HuH-7.5 (cell line): ENCODE measurements at places on chromosomes 4 and X.

GRCh38 chr4:169675825-169676224, 55.4 kb downstream of the CLCN3 start:
- DNase-seq: no peak

- no peak for DNase-seq
These were observed 70.0 kb downstream of the NYX start for GRCh38 chrX:41516999-41517765.

DNA sequence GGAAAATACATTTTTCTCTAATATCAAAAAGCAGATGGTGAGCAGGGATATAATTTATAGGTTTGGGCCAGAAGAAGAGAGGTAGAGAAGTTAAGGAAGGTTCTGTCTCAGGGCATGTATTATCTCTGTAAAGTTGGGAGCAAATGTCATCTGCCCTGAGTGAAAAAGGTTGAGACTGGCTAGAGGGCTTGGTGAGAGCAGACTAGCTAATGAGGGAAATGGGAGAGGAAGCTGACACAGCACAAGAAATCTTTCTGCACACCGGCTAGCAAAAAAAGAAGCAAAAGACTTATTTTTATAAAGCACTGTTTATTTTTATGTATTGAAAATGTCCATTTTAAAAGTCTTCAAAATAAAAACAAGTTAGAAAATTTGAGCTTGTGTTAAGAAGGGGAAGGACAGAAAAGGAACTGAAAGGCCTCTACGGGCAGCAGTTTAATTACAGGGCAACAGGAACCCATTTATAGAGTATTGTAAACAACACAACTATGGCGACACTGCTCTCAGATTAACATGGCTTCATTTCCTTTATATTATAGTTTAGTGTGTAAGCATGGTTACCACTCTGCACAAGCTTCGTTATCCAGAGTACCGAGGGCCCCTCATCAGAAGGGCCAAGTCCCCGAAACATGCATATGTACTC, 17.4 kb downstream of the CD40LG start:
- DNase-seq: no peak

DNA sequence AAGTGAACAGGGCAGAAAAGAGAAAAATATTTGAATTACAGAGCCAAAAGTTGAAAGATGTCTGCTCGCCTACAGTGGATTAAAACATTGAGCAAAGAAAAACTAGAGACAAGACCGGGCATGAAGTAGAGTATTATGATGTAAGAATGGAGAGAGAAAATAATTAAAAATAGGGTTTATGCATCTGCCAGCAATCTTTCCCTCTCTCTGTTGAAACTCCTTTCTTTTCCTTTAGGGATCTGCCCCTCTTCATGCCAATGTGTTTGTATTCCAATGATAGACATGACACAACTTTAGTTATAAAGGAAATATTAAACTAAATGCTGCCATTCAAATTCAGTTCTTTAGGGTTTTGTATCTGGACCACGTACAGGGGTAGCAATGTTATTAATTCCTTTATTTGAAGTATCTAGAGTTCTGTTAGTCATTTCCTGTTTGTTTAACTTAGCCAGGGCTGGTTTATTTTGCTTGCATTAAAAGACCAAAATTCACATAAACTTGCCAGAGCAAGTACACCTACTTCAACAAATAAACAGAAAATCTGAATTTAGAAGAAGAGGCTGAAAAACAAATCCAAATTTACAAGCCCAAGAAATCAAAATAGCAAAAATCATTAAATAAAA, 202.6 kb downstream of the SPOCK3 start:
- DNase-seq: no peak

GRCh38 chr4:147138171-147138570, 192.5 kb upstream of the TTC29 start:
- no peak for DNase-seq

- DNase-seq: peak; percentile 12
These were observed 12.4 kb upstream of the NFXL1 start for GRCh38 chr4:47926667-47927258.

- no peak for DNase-seq
These were observed 9.8 kb downstream of the ATP8A1 start for GRCh38 chr4:42646999-42647541.

- no peak for DNase-seq
These were observed 924 bp upstream of the IRAK1 start for GRCh38 chrX:154020536-154021115.

DNA sequence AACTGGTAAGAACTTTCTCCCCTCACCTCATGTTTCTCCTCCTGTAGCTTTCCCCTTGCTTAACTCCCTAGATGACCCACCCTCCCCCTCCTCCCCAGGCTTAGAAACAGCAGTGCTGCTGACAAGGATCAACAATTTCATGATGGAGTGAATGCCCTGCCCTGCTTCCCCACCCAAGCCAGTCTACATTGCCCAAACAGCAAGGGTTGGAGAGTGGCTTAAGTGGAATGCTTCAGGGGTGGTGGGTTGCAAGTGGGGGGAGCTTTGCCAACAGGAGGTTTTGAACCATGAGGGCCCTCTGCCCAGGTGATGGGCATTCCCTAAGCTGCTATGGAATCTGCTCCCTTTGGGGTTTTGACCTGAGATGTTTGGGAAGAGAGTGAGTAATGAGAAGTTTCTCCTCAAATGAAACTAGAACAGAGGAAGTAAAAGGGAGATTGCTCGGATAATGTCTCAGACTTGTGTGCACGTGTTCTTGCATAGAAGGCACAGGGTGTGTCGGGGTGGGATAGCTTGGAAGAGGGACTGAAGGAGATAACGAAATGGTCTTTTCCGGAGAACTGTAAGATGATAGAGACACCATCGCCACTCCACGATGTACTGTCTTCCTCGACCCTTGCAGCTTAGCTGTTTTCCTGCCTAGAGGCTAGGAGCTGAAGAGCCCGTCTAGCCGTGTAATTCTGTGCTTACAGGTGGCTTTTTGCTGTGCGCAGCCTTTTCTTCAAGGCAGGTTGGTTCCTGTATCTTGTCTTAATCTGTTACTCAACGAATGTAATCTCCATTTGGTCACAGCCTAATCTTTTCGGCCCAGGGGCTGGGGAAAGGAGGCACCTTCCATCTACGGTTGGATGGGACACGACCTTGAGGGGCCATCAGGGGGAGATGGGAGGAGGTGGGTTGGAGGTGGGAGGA, 10.1 kb downstream of the GDPD2 start:
- DNase-seq: no peak

- no peak for DNase-seq
These were observed 8.3 kb upstream of the HAND2 start for GRCh38 chr4:173538148-173538908.

DNA sequence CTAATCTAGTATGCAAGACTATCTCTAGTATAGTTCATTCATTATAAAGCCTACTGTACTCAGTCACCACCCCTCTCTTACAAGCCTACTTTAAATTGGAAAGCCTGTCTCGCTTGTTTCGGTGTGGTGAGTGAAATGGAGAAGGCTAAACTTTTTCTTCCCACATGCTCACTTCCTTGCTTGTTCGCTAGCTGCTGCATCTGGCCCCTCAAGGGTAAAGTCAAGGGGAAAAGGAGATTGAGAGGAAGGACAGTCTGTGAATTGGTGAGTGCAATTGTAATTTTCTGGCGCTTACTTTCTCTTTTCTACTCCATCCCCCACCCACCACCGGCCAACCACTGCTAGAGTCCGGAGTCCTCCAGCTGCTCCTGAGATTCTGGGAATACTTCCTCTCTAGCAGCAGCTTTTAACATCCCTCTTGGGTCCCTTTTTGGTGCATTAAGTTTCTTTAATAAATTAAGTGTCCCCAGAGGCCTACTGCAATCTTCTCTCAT, 12.1 kb upstream of the ARAP2 start:
- DNase-seq: no peak

DNA sequence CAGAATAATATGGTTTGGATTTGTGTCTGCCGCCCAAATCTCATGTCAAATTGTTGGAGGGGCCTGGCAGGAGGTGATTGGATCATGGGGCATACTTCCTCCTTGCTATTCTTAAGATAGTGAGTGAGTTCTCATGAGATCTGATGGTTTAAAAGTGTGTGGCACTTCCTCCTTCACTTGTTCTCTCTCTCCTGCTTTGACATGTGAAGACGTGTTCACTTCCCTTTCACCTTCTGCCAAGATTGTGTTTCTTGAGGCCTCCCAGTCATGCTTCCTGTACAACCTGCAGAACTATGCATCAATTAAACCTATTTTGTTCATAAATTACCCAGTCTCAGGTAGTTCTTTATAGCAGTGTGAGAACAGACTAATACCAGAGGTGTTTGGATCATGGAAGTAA, 325.7 kb upstream of the GIMD1 start:
- no peak for DNase-seq

GRCh38 chr4:141697116-141697515, 60.7 kb downstream of the IL15 start:
- DNase-seq: no peak

DNA sequence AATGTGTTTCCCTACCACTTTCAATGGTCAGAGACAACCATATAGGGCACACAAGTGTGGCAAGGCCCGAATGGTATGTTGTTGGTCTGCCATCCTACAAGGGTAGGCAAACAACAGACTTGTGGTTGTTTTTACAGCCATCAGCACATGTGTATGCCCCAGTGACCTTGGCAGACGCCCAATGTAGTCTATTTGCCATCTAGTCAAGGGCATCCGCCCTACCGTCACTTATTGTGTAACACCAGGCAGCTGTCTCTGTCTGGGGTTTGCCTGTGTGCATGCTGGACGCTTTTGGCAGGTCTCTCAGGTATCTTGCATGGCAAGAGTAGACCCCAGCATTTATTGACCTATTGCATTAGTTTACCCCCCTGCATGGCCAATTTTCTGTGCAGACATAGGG, 1145.5 kb upstream of the POU3F4 start:
- DNase-seq: no peak

DNA sequence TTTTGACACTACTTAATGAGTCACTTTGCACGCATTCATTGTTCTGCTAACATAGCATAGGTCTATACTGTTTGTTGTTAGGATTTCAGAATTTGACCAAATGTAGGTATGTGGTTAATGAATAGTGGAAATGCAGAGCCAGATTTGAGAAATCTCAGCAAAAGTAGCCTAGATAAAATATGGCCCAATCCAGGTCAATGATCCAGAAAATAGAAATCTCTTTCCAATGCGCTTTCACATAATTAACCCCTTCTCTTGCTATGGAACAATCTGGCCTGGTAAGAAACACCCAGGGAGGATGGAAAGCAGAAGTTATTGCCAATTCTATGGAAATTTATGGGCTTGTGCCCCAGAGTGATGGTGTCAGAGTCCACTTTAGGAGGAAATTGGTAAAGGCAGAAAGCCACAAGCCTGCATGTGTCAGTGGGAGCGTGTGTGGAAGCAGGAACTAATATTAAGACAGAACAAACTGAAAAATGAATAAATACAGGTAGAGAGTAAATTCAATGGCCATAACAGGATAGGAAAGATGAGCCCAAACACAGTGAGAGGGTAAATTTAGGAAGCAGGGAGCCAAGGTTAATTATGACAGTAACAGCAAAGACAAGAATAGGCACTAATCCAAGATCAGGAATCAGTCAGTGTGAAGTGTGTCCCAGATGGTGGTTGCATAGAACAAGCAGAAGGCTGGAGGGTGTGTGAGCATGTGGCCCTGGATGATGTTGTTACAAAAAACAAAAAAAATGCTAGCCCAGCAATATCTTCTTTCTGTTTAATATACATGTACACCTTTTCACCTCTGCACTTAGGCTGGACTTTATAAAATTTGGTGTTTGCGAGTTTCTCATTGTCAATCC, 102.9 kb downstream of the SYTL5 start:
- no peak for DNase-seq

- no peak for DNase-seq
These were observed 46.6 kb downstream of the CD40LG start for GRCh38 chrX:136694431-136695087.

DNA sequence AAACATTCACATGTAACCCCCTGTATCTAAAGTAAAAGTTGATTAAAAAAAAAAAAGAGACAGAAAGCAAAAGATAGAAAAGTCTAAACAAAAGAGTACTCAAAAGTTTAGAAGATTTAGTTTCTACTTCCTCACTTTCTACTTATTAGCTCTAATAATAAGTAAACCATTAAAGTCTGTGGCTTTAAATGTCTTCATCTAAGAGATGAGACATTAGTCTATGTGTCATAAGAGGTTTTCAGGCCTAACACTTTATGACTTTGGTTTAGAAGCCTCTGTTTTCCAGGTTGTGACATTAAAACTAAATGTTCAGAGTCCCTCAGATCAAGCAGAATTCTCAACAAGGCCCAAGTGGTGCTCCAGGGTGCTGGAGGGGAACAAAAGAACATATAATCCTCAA, 42.2 kb upstream of the GUCY1A1 start:
- no peak for DNase-seq

GRCh38 chr4:162506253-162506652, 342.5 kb upstream of the FSTL5 start:
- DNase-seq: no peak

DNA sequence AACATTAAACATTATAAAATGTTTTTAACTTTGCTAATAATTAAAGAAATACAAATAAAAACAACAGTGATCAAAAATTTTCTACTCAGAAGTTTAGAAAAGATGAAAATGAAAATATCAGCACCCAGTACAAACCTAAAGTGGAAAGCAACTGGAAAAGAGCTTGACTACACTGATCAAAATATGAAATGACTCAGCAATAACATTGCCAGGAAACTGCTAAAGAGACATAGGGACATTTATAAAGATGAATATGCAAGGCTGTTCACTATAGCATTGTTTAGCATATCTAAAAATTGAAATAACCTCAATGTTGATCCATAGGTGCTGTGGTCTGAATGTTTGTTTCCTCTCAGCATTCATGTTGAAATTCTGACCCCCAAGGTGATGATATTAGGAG, 88.5 kb upstream of the NOCT start:
- no peak for DNase-seq

DNA sequence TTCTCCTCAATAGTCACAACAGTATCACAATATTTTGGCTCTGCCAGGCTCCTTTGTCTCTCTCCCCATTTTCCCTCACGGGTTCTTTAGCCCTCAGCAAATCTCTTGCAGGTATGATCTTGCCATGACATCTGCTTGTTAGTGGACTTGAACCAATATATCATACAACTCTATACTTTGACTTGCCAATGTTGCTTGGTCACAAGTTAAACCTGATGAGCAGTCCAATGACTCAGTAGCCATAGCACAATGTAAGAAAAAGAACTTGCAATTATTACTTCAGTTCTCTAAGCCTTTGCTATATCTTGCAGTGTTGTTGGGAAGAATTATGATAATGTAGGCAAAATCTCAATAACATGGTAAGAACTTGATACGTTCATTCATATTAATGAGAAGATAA, 174.6 kb upstream of the NRK start:
- no peak for DNase-seq

GRCh38 chrX:153640045-153640686, 6.8 kb upstream of the DUSP9 start:
- DNase-seq: no peak

GRCh38 chr4:132001542-132001941, 1147.6 kb upstream of the PCDH10 start:
- no peak for DNase-seq

- no peak for DNase-seq
These were observed 443.5 kb upstream of the IGFBP7 start for GRCh38 chr4:57553728-57554127.

- no peak for DNase-seq
These were observed 21.0 kb downstream of the MSN start for GRCh38 chrX:65688403-65688871.
